AG04450 (cell line): ENCODE measurements at places on chromosomes 11 and 22.

GRCh38 chr22:49290711-49291110, 537.0 kb downstream of the BRD1 start:
- no peak for DNase-seq

- no peak for DNase-seq
Measured at GRCh38 chr11:125141686-125142535, 22.6 kb upstream of the PKNOX2 start.

- DNase-seq, result peak; percentile 94
Measured at GRCh38 chr22:32622004-32622743, 147.6 kb downstream of the FBXO7 start.

- DNase-seq, result no peak
Measured at GRCh38 chr11:128931668-128932067, 11.0 kb downstream of the TP53AIP1 start.

GRCh38 chr22:42430528-42431125, 1.6 kb downstream of the NFAM1 start:
- no peak for DNase-seq

- no peak for DNase-seq
Measured at GRCh38 chr22:37549704-37550059, 10.6 kb upstream of the CDC42EP1 start.
